Fibroblast of the aortic adventitia (primary cell): ENCODE measurements at places on chromosomes 2 and 18. TPM values are rescaled to one million over a fixed set of nuclear protein-coding genes. Genes with fewer than 3 reads are reported as not detected.

The MAL gene
- not detected in 2 replicates for total RNA-seq

The LYPD6B gene
- 0.18 TPM in 1 of 2 replicates, not detected in the other for total RNA-seq

The SAG gene
- not detected in 2 replicates for total RNA-seq

The FZD7 gene
- 35.8 and 40.4 TPM in 2 replicates for total RNA-seq

The KIF5C gene
- total RNA-seq = 0.09 TPM in 1 of 2 replicates, not detected in the other

The TCF4 gene
- total RNA-seq = 105 TPM in 2 replicates

The RIT2 gene
- not detected in 2 replicates for total RNA-seq

The IAH1 gene
- total RNA-seq = 30.7 and 51.7 TPM in 2 replicates

The FOXD4L1 gene
- 0.09 and 0.16 TPM in 2 replicates for total RNA-seq

GRCh38 chr18:74905247-74905646 is 303.7 kb downstream of the PTGR3 start:
- no peak for DNase-seq

- peak; percentile 96 for DNase-seq
Measured at GRCh38 chr2:9142551-9143263, 63.9 kb upstream of the ASAP2 start.

DNA sequence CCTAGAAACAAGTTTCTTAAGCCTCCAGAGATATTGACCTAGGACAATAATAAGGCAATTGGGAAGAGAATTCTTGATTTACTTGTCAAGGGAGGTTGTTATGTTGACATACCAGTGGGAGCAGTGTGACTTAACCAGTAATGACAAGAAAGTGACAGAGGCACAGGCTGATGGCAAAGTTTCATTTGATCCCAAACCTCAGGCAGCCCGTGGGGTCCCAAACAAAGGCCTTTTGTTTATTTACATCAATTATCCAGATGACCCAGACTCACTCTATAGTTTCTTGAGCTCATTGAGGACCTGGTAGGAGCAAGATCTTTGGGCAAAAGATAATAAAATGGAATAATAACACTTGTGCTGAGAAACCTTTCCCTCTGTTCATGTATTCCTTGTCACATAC is 336.8 kb downstream of the ARL6IP6 start:
- DNase-seq = no peak

- DNase-seq = peak; percentile 91
Measured at GRCh38 chr2:37688771-37689468, 17.5 kb upstream of the CDC42EP3 start.

GRCh38 chr2:58720770-58721697 is 479.9 kb upstream of the FANCL start:
- DNase-seq = no peak
